Anterior cingulate cortex (tissue), 58 donors: ENCODE measurements at places on chromosomes 13 and 19.

- no peak for DNase-seq
These were observed 22.2 kb downstream of the AP2S1 start for GRCh38 chr19:46828484-46828883.

- no peak for DNase-seq
These were observed 985 bp upstream of the CLC start for GRCh38 chr19:39738814-39739213.

- DNase-seq = no peak
These were observed 230.8 kb downstream of the TSHZ3 start for GRCh38 chr19:31118287-31118955.

DNA sequence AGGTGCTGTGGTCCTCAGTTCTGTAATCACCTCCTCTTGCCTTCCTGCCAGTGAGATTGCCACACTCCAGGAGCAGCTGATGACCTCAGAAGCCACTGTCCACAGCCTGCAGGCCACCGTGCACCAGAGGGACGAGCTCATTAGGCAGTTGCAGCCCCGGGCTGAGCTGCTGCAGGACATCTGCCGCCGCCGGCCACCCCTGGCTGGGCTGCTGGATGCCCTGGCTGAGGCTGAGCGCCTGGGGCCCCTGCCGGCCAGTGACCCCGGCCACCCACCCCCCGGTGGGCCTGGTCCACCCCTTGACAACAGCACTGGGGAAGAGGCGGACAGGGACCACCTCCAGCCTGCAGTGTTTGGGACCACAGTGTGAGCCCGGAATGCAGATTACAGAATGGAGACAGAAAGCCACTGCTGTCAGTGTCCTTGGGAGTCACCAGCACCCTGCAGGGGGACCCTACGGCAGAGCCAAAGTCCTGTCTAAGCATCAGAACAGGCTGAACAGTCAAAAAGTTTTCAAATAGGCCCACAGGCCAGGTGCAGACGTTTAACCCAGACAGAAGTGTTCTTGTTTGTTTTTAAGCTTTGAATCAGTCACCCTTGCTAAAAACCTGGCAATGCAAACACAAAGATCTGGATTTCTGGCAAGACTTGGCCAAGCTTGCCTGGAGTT is 4.2 kb downstream of the VMAC start:
- DNase-seq = no peak

DNA sequence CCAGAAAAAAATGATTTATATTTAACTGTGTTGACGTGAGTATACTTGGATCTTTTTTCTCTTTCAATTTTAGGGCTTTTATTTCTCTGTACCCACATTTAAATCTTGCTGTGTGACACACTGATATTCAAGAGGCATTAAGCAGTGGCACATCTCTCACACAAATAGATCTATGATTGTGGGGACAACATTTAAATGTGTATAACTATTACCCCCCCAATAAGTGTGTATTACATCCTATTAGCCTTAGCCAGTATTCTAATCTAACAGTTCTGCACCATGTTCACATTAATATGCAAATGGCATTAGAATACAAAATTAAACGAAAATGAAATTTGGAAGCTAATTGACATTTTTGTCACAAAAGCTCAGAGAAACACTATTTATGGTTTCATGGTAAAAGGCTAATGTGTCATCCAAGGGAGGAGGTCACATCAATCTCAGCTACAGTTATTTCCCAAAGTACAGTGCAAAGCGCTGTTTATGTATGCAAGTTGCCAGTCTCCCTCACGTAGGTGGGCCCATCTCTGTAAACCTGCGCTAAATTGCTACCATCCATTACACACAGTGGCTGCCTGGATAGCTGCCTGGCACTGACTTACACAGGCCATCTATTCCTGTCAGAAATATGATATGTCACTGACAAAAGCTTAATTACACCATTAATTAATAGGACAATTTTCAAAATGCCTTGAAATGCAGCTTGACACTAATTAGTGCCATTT is 984.7 kb upstream of the PCDH9 start:
- DNase-seq = no peak

DNA sequence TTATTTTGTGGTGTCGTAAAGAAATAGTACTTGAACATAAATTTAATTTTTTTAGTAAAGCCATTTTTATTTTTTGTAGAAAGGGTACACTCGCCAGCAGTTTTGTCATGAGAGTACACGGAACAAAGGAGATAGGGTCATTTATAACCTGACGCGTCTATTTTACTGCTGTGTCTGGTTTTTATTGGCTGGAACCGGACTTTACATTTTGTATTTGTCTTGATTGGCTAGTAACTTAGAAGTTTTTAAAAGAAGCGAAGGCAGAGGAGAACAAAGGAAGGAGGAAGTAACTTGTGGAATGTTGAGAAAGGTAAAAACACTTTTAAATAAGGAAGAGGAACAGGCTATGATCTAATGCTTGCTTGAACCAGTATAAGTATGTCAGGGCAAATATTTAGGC is 43.5 kb downstream of the TRPM4 start:
- no peak for DNase-seq

DNA sequence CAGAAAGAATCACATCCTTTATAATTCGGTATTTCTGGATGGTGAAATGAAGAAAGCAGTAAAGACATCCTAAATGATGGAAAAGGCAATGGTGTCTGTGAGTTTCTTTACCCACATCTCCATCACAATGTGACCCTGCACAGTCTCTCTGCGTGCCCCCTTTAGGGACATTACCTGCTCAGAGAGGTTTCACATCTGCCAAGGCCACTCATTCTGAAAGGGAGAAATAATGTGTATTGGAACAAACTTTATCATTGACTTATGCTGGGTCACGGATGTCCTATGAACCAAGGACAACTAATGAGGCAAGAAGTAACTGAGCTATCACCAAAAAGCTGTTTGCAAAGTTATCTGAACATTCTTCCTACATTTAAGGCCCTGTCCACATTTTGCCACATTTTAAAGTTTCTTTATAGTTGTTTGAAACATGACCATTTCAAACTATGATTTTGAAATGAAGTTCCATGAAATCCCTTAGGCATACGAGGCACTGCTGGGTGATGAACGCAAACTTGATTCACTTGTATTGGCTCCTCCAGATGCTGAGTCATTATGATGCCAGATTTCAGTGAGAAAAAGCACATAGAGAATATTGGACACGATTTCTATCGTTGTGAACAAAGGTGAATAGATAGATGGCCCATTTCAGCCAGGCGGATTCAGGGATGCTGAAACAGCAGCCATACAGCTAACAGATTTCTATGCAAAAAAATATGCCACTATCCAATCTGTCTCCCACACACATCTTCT is 63.5 kb upstream of the HMGB1 start:
- DNase-seq = no peak

GRCh38 chr13:31043957-31044356 is 111.5 kb downstream of the TEX26 start:
- DNase-seq = no peak

GRCh38 chr19:9901642-9902041 is 34.7 kb downstream of the OLFM2 start:
- DNase-seq = no peak

GRCh38 chr19:15722956-15723355 is 4.9 kb upstream of the OR10H2 start:
- no peak for DNase-seq

DNA sequence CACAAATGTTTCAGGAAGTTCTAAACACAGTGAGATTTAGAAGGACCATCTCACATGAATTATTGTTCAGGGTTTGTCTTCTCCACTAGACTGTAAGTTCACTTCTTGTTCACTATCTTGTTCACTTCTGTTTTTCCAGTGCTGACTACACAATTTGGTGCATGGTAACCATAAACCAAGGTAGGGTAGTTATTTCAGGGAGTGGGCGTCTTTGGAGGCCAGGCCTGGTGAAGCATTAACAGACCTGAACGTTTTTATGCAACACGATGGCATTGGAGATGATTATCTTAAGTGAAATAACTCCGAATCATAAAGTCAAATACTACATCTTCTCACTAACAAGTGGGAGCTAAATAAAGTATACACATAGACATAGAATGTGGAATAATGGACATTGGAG is 14.4 kb upstream of the OXGR1 start:
- DNase-seq = no peak

DNA sequence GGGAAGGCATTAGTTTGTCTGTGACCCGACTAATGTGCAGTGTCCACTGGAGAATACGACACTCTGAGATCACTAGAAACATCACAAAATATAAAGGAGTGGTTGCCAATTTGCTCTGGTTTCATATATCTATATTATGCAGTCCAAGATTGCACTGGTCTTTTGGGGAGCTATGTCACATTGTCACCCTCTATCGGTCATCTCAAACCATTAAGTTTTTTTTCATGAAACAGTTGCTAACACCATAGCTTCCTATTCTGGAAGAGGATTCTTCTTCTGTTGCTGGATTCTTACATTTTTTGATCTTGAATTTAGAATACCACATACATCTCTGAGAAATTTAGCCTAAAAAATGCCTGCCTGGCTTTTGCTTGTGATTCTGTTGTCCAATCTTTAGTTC is 168.6 kb downstream of the LACC1 start:
- no peak for DNase-seq

DNA sequence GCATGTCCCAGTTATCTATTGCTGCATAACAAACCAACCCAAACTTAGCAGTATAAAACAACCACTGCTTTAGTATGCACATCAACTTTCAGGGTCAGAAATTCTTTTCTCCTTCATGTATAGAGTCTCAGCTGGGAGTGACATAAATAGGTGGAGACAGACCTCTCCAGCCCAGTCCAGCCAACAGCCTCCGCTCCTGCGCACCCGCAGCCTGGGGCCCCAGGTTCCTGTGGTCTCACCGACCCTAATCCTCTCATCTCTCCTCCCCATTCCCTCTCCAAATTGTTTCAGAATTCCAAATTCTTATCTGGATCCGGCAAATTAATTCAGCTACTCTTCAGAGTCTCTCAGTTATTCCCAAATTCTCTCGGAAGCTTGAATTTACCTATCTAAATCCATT is 522 bp upstream of the ATP12A start:
- no peak for DNase-seq

- DNase-seq = peak; percentile 12
These were observed 1.1 kb downstream of the ZNF850 start for GRCh38 chr19:36771261-36772231.

DNA sequence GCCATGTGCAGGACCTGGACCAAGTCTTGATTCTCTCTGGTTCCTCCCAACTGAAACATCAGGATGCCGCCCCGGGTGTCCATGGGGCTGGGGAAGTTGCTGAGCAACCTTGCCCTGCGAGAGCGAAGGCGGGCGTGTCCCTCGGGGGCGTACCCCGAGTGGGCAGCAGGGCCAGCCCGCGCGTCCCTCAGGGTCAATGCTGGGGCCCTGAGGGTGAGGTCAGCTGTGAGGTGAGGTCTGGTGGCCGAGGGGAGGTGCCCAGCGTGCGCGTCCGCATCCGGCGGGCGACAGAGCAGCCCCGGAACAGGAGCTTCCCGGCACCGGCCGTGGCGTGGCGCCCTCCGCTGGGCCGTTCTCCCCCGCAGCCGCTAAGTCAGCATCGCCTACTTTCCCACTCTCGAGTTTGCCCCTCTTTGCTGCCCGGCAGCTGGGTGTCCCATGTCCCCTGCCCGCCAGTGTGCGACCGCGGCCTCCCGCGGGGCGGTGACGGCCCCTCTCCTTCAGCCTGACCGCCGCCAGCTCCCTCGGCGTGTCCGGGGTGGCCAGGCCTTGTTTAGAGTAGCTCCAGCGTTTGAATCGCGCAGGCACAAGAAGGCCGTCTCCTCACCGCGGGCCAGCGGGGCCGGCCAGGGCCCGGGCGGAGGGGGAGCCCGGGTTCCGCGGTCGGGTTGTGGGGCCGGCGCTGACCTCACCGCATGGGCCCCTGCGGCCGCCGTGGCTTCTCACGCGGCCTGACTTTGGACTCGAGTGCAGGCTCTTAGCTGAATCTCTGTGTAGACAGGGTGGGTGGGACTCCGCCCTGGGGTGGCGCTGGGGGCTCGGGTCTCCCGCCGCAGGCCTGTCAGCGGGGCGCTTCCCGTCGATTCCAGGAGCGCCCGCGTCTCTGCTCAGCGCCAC is 33.0 kb downstream of the GJA3 start:
- DNase-seq = peak; percentile 9

DNA sequence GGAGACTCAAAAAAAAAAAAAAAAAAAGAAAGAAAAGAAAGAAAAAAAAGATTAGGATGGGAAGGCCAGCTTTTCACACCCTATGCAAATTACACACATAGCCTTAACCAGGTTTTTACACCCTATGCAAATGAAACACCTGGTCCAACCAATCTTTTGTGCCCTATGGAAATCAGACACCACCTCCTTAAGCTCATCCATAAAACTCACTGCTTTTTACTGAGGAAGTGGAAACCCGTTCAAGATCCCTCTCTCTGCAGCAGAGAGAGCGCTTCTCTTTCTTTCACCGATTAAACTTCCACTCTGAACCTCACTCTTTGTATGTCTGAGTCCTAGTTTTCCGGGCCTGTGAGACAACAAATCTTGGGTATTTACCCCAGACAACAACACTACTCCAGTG is 25.3 kb upstream of the HOMER3 start:
- no peak for DNase-seq

DNA sequence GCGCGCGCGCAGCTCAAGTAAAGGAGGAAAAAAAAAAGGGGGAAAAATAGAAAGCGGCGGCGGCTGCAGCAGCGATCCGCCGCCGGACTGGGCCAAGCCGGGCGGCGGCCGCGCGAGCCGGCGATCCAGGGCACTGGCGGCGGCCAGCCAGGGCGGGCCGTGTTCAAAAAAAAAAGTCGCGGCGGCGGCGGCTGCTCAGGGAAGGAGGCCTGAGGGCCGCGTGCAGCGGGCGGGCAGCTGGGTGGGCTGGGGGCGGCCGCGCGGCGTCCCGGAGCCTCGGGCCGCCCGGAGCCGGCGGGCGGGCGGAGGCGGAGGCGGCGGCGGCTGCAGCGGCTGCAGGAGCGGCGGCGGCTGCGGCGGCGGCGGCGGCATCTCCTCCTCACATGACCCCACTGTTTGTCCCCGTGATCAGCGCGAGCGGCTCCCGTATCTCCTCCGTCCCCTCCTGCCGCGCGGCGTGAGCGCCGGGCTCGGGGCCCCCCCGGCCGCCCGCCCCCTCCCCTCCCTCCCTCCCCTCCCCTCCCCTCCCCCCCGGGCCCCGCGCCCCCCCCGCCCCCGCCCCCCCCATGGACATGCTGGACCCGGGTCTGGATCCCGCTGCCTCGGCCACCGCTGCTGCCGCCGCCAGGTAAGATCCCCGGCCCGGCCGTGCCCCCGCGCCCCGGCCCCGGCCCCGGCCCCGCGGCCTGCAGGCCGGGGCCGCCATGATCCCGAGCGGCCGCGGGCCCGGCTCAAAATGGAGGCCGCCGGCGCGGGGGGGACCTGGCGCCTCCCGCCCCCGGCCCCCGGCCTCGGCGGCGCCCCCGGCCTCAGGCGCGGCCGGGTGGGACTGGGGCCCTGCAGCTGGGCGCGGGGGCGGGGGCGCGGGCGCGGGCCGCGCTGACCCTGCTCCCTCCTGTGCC is at the start of gene USF2:
TSS of gene USF2 (plus strand) at position 427 of the 902 bp plus-strand sequence. CDS start at position 567, 140 bp downstream.
- DNase-seq = peak; percentile 61

- DNase-seq = no peak
These were observed 14.2 kb downstream of the ONECUT3 start for GRCh38 chr19:1767464-1767933.

GRCh38 chr19:6086068-6086788 is 24.1 kb downstream of the RFX2 start:
- DNase-seq = no peak
